ENCODE measurements at places on chromosomes 3 and 15.

- DNase-seq: no peak
Measured at GRCh38 chr3:130851277-130851676, 42.6 kb upstream of the ATP2C1 start.

DNA sequence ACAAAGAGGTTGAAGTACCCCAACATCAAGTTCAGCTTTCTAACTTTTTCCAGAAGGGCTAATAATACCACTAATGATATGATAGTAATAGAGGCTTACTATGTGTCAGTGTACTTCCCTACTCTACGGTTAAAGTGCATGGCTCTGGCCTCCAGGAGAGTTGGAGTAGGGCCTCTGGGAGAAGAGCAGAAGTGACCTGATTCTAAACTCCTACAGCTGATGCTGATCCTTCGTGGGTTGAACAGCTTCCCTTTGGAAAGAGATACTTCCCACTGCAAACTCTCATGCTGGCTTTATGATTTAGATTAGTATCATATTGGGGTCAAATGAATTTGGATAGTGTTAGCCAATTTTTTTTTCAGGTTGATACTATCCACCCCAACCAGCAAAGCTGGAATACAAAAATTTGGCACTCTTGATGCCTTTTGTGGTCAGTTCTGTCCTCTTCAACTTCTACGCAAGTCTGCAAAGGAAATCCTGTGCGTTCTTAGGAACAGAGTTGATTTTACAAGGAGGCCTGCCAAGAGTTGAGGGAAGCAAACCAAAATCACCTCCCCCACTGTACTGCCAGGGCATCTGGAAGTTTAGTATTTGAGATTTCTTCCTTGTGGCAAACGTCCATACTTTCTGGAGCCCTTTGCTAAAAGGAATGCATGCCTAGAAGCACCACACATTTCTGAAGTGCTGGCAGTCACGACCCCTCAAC lies 17.8 kb downstream of the TMEM212 start:
- no peak for DNase-seq

GRCh38 chr3:45098310-45098709 lies 47.9 kb downstream of the CDCP1 start:
- DNase-seq: no peak

DNA sequence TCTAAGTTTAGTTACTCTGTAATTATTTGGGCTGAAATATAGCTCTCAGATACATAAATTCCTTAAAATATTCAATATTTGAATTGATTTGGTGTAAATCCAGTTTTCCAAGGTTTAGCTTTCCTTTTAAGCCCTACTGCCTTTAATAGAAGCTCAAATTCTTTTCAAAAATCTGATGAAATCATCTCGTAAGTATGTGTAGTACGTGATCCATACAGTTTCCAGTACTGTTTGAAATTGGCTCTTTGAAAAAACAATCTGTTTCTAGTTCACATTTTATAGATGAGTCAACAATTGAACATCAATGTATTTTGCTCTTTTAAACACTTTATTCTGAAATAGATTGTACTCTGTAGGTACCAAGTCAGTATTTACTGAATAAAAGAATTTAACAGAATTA lies 84.2 kb downstream of the LRRC49 start:
- no peak for DNase-seq

DNA sequence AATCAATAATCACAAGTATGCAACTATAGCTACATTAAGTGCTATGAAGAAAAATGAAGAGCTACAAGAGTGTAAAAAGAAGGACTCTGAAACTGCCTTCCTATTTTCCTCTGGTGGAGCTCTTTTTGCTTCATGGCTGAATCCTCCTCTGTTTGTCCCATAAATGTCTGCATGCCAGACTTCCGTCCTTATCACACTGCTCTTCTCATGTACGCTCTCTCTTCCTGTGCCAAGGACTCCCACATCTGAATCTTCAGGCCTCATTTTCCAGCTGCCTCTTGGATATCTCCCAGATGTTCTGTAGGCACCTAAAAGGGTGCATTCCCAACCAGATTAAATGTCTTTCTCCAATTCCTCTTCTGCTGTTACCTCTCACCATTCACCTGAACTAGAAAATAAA lies 123.7 kb downstream of the MECOM start:
- DNase-seq: no peak

DNA sequence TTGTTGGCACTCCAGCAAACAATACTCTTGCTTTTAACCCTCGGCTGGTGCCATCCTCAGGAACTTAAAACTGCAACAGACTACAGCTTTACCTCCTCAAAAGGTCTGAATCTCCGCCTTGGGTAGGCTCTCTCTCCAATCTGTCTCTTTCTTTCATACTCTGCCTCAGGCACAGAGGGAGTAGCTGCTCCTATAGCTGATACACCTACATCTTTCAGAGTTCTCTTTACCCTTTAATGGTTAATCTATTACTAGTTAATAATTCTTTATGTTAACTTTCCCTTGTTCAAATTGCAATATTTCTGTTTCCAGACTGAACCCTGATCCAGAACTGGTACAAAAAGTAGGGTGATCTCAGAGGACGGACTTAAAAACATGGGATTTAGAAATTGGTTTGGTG lies 66.2 kb downstream of the MAP4 start:
- no peak for DNase-seq

- DNase-seq: no peak
Measured at GRCh38 chr3:38131621-38132369, 5.1 kb downstream of the ACAA1 start.

- DNase-seq: no peak
Measured at GRCh38 chr3:194781617-194782016, 95.9 kb downstream of the FAM43A start.

DNA sequence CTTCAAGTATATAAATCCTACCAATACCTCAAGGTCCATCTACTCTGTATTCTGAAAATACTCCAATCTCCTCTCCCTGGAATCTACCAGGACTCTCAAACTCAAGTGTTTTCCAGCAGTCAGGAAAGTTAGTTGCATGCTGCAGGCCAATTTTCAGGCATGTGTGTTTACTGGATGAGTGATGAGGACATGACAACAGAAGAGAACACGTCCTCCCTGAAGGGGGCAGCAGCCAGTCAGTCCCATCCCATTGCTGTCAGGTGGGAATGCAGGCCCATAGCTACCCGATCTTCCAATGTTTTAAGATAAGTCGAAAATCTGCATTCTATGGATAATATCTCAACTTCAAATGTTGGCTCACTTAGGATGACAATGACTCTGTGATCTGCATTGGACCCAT lies 496.2 kb downstream of the FHIT start:
- DNase-seq: no peak

DNA sequence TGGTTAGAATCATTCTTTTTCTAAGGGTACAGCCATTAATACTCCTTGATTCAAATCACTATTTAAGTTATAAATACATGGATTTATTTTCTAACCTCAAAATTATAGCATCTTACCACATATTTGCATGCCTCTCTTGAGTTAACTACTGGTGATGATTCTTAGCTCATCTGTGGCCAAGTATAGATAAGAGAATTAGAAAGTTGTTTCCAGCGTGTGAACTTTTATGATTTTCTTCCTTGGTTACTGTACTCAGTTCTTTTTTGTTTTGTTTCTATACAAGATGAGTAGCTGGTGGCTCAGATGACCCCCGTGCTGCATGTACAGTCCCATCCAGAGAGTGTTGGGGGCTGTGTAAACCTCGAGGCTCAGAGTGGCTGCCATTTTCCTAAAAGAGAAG lies 124.6 kb downstream of the IGF1R start:
- DNase-seq: no peak

GRCh38 chr3:4413467-4413866 lies 53.6 kb downstream of the SUMF1 start:
- no peak for DNase-seq
